ENCODE measurements at places on chromosomes 5 and 9.

DNA sequence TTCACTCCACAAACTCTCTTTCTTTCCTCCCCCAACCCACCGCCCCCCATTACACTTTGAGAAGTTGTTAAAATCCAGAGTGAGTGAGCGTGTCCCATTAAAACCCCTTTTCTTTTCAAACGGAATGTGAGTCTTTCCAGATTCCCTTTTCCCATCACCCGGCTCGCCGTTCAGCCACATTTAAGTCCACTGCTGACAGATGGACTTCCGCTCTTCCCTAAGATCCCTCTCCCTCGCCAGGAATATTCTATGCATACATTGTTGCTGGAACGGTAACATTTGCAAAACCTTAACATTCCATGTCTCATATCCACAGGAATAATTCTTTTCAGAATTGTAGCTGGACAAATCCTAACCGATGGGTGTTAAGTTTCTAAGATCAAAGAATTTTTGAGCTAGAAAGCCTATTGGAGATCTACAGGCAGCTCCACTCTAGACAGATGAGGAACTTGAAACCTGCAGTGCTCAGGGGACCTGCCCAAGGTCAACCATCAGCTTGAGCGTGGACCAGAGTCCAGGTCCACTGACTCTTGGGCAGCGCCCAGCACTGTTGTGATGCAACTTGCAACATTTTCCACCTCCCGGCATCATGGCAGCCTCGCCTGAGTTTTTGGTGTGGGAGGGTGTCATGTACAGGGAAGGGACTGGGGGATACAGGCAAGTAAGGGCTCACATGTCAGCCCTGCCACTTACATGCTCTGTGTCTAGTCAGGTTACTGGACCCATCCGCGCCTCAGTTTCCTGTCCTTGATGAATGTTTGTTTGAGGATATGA is 500.1 kb downstream of the CCDC171 start:
- DNase-seq = no peak

DNA sequence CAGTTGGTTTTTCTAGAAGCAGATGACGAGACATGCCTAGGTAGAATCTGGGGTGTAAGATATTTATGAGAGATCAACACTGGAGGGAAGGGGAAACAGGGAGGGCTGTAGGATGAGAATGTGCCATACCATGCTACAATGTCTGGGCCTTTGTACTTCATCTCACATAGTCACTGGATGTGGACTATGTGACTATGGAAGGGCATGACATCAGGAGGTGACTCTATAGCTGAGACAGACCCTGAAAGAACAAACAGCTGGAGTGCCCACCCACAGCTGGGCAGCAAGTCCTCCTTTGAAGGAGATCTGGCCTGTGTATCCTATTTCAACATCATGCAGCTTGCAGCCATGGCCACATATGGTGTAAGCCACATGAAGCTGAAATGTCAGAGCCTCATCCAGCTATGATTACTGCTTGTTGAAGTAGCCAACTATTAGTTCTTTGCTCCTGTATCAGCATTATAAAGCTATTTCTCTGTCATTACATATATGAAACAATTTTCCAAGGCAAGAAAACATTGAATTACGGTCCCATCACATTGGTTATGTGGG is 46.2 kb upstream of the KIF2A start:
- DNase-seq = no peak

- DNase-seq = no peak
These were observed 9.7 kb upstream of the SREK1 start for GRCh38 chr5:66134407-66134861.

DNA sequence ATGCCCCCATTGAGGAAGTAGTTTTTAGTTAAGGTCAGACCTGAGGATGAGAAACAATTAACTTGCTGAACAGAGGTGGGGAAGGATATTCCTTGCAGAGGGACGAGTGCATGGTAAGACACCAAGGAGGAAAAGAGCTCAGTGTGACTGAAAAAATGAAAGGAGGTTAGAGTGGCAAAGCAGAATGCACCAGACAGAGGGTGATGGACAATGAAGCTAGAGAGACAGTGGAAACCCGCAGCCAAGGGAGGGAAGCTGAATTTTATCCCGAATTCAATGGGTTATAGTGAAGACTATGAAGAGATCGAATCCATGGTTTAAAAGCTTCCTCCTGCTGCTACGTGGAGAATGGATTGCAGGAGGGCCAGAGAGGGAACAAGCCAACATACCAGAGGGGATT is 206.8 kb downstream of the FBN2 start:
- DNase-seq = no peak

DNA sequence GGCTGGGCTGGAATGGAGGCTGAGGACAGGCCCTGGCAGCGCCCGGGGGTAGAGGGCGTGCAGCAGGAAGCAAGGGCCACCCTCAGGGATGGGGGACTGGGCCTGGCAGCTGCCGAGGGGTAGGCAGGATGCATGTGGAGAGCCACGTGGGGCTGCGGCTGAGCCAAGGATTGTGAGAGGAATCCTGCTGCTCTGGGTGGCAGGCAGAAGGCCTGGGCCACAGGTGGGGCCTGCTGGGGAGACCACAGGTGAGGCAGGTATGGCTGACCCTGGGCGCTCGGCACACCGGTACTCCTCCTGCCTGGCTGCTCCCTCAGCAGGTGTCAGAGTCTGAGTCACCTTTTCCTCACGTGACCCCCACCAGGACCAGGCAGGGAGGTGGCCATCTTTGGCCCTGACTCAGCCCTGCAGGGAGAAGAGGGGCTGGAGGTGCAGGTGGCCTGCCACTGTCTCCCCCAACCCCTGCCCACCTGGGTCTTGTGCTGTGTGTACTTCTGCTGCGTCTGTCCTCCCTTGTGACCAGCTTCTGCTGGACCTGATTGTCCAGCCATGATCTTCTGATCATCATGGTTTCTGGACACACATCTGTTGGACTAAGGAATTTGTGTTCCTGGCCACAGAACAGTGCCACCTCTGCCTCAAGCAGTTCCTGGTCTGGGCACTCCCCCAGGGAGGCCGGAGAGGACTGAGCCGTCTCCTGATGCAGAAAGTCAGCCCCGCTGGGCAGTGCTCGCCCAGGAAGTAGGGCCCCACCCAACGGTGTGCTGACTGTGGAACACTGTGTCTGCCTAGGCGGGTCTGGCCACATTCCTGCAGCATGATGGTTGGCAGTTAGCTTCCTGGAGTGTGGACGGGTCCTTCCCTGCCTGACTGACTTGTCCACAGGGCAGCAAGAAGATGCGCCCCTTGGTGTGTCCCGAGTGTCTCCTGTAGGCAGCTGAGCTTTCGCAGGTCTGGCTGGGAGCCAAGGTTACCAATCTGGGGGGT is 6.4 kb downstream of the ARRDC1 start:
- DNase-seq = peak; percentile 64

DNA sequence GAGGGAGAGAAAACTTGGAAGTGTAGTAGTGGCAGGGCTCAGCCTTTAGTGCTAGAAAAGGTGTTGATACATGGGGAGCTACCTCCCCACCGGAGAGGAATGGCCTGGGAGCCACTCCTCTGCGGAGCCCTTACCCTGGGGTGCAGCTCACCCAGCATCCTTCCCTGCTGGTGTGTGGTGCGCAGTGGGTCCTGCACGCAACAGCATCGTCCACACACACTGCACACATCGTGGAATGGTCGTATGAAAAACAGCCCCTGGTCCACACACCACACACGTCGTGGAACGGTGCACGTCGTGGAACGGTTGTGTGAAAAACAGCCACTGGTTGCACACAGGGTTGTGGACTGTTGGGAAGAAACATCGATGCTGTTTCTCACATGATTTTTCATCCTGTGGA is 16.1 kb upstream of the AHRR start:
- DNase-seq = no peak

GRCh38 chr9:105432247-105432842 is 15.5 kb upstream of the FSD1L start:
- DNase-seq = no peak

GRCh38 chr9:137446851-137447471 is 5.8 kb upstream of the ENTPD8 start:
- DNase-seq = no peak

GRCh38 chr9:112086627-112087026 is 88.5 kb downstream of the SUSD1 start:
- no peak for DNase-seq
